ENCODE measurements at places on chromosomes 4 and X.

- DNase-seq = no peak
Observed at GRCh38 chr4:153710681-153711080, 26.6 kb downstream of the TLR2 start.

- DNase-seq = no peak
Observed at GRCh38 chr4:159106636-159107035, 3.8 kb downstream of the RAPGEF2 start.

GRCh38 chr4:153877898-153878297, 89.0 kb upstream of the SFRP2 start:
- no peak for DNase-seq

- no peak for DNase-seq
Observed at GRCh38 chr4:109275066-109275745, 27.3 kb downstream of the COL25A1 start.

- no peak for DNase-seq
Observed at GRCh38 chrX:105758754-105759153, 63.6 kb upstream of the NRK start.

GRCh38 chr4:56310401-56311125, 76.7 kb downstream of the AASDH start:
- DNase-seq = no peak

DNA sequence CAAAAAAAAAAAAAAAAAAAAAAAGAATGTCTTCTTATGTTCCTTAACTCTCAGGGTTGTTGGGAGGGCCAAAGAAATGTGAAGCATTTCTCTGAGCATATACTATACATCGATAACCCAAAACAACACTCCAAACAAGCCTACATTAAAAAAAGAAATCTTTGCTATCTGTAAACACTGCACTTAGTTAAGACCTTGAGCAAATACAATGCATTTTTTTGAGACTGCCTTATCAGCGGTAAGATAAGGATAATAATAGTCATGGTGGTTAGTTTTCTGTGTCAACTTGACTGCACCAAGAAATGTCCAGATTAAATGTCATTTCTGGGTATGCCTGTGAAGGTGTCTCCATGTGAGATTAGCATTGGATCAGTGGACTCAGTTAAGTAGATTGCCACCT, 541.9 kb downstream of the PACRGL start:
- DNase-seq = no peak

- DNase-seq = no peak
Observed at GRCh38 chr4:150578745-150579501, 3.0 kb upstream of the MAB21L2 start.

DNA sequence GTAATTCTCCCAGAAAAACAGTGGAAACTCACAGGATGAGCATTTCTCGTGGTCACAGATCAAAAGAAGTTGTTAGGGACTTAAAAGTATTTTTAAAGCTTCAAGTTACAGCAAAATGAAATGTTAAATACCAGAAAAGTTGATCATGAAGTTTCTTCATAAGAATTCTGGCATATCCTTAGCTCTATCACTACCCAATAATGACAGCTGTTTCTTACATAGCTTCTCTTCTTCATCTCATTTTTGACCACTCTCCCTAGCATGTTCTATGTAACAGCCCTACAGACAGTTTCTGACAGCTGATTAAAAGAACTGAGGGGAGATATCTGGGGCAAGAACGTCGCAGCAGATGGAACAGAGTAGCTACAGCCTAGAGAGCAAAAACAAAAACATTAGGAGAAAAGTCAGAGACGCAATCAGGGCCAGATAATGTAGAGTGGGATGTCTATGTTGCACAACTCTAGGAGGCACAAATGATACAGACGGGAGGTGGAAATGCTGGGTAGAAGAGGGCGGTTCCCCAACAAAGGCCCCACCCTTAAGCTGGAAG, 108.7 kb downstream of the CORIN start:
- no peak for DNase-seq

Measured in activated T-helper 1 cell treated with anti-CD3 and anti-CD28 coated beads, Interleukin-2, amount 50 U/mL, for 16 hours (primary cell).